Activated T-cell treated with anti-CD3 and anti-CD28 coated beads for 24 hours (primary cell): ENCODE measurements at places on chromosomes 1 and 21.
A peak's percentile ranks its signal among the peaks of the same experiment; 100 is the strongest.

GRCh38 chr1:78101514-78101913 is 55.7 kb downstream of the GIPC2 start:
- no peak for DNase-seq

DNA sequence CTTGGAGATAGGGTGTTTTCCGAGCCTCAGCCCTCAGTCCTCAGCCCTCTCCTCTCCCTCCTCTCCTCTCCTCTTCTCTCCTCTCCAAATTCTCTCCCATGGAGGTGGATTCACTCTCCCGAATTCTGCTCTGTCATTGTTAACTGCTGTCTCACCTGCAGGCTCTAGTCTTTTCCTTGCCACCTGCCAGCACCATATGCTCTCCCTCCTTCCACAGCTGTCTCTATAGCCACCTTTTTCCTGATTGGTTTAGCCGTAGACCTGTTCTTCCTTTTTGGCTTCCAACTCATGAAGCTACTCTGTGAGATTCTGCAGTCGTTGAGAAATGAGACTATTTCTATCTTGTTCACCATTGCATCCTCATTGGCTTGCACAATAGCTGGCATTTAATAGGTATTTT is 19.7 kb downstream of the COG2 start:
- DNase-seq: no peak

DNA sequence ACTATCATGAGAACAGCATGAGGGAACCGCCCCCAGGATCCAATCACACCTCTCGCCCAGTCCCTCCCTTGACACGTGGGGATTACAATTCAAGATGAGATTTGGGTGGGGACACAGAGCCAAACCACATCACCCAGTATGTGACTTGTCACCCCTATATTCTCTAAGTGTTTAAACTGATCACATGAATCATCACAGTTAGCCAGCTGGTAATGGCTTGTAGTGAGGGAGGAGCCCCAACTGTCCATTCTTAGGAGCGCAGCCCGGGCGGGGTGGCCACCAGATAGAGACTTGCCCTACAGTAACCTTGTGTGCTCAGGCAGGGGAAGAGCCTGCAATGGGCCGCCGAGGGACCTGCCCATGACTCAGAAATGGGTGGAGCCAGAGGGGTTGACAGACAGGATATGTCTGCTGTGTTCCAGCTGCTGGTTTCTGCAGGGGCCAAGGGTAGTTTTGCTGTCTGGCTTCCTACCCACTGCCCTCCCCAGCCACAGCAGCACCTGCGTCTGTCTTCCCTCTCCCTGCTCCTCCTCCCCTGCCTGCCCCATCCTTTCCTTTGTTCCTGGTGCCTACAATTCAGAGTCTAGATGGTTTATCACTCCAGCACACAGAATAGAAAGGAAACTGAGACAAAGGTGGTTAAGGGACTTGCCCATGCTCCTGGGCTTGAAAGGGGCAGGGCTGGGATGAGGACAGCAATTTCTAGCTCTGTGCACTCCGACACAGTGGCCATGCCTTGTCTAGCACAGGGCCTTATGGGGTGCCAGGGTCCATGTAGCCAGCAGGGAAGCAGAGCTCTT is 9.2 kb downstream of the ABCG1 start:
- DNase-seq: peak; percentile 86

DNA sequence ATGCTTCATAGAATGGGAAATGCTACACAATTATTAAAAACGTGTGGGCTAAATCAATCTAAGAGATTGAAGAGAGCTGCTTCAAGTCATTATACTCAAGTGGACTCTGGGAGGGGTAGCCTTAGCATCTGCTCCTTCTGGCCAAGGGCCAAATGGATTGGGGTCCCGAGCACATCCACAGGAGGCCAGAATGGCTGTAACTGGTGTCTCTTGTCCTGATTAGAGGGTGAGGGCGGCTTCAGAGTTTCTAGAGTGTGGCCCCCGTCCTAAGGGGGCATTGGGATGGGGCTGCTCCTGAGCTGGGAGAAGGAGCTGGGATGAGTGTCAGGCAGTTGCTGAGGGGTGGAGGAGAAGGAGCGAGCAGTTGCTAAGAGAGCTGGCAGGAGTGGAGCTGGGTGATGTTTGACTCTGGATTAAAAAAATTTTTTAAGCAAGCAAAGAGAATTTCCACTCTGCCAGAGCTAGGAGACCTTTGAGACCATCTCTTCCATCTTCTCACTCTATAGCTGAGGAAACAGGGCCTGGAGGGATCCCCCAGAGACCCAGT is 71.3 kb upstream of the TLR5 start:
- DNase-seq: no peak

DNA sequence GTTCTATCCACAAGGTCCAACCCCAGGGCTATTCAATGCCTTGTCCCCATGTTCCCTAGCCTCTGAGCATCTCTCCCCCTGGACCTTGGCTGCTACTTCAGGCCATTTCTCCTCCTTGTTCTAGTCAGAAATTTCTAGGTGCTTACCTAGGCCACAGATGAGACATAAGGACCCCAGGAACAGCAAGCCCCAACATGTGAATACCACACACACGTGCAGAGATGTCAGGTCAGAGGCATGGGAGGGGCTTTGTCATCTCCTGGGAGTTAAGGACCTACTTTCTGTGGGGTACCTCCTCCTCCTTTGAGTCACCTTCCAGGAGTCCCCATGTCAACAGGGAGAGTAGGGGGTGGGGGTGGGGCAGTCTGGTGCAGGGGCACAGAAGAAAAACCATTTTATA is 7.1 kb upstream of the RGS16 start:
- DNase-seq: no peak

DNA sequence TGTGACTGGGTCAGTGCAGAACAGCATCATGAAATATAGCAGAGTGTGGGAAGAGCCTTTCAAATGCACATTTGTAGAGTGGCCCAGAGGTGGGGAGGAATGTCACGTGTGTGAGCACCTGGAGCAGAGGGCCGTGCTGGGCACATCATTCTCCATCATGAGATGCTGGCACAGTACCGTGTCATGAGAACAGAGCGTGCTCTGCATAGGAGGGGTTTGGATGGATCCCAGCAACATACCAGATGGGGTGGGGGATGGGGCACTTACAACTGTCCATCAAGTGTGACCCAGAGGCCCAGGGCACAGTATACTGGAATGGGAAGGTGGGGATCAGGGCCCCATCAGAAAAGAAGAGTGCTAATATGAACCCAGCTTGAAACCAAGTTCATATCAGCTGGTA is 182.0 kb downstream of the LMX1A start:
- no peak for DNase-seq

GRCh38 chr1:17717594-17718535 is 37.3 kb upstream of the ACTL8 start:
- DNase-seq: no peak

- DNase-seq: no peak
Measured at GRCh38 chr1:40842207-40842606, 20.0 kb downstream of the CITED4 start.

DNA sequence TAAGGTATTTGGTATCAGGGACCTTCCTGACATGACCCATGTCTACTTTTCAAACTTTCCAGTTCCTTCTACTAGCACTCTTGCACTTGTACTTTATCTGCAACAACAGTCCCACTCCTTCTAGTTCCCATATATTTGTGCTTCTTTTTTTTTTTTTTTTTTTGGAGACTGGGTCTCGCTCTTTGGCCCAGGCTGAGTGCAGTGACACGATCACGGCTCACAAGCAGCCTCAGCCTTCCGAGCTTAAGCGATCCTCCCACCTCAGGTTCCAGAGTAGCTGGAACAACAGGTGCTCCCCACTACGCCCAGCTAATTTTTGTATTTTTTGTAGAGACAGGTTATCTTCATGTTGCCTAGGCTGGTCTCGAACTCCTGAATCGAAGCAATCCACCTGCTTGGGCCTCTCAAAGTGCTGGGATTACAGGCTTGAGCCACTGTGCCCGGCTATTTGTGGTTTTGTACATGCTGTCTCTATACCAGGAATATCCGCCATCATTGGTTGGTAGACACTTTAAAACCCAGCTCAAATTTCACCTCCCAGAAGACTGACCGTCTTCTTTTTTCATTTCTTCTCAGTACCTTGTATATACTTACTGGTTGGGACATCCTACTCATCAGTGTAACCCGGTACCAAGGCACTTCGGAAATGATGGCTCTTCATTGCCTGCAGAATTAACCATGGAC is 1.1 kb downstream of the ZMYM1 start:
- DNase-seq: no peak

DNA sequence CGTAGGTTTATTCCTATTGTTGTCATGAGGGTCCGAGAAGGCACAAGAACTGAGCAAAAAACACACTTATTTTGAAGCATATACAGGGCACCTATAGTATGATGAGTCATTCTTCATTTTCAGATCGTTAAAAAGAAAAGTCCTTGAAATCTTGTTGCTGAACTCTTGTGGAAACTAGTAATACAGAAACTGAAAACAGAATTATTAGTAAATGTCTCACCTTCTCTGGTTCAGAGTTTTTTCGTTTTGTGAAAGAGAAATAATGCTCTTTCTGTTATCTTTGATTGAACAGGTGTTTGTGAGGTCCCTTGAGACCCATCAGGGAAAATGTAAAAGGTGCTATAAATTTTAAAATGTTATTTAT is 102.0 kb upstream of the COA6 start:
- no peak for DNase-seq

DNA sequence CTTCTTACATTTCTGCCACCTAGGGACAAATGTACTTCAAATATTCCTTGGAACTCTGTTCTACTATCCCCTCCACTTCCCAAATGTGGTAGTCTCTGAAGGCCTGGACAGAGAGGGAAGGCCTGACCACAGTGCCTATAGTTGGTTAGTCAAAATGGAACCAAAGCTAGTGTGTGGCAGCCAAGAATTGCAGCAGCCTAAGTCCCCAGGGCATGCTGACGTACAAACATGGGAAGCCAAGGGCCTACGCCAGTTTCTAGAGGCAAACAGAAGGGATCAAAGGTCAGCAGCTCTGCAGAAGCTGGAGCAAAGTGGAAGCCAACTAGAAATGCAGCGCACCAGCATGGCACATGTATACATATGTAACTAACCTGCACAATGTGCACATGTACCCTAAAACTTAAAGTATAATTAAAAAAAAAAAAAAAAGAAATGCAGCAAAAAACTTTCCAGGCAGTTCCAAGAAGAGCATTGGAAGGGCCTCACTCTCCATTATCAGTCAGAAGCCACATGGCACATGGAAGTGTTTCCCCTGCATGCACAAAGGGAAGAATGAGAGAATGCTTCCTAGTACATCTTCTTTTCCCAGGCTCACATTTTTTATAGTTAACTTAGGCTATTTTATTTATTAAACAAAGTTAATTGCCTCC is 39.4 kb upstream of the GADD45A start:
- DNase-seq: no peak

GRCh38 chr1:169858467-169858866 is 35.2 kb downstream of the SCYL3 start:
- DNase-seq: no peak

GRCh38 chr1:193339401-193339800 is 153.0 kb upstream of the B3GALT2 start:
- DNase-seq: no peak

DNA sequence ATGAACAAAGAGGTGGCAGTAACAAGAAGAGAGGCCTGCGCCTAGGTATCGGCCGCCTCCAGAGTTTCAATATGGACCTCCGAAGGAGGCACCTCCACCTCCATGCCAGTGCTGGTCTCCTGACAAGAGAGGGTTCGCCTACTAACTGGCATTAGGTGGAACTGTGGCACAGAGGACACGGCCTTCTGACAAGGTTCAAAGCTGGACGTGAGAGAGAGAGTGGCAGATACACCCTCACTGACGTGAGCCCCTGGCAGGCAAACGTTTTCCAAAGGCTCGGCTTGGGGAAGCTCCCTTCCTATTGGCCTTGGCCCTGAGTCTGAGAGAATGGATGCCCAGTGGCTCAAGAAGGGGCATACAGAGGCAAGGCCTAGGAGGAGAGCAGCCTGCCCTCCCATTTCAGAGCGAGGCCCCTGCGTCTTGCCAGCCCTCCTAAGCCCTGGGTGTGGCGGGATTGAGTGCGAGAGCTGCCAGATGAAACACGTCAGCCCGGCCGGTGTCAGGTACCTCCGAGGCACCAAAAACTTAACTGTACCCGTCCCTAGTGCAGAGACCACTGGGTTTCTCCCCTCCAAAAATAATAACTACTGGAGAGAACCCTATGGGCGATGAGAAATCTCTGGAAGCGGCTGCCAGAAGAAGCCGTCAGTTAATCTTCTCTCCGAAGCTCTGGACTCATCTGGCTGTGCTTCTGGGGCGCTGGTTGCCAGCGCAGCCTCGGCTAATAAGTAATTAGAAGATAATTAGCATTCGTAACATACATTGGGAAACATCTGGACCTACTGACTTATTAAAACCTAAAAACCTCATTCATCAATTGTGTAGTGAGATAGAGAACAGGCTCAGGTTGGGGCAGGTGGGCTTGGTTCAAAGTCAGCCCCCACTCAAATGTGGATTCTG is 283.6 kb downstream of the NPHP4 start:
- no peak for DNase-seq

DNA sequence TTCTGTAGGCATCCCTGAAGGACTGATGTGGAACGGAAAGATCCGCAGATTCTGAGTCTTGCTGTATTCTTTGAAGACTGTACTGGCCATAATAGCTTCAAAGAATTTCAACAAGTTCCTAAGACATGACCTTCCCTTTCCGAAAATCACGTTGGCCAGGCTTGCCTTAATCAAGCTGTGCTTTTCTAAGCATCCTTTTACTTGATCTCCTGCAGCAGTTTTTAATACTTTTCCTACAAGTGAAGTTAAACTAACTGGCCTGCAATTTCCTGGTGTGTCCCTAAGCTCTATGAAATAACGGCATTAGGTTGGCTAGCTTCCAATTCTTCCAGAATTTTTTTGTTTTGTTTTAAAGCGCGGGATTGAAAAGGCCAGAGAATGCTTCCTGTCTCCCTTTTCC is 40.3 kb downstream of the SPAG17 start:
- no peak for DNase-seq

DNA sequence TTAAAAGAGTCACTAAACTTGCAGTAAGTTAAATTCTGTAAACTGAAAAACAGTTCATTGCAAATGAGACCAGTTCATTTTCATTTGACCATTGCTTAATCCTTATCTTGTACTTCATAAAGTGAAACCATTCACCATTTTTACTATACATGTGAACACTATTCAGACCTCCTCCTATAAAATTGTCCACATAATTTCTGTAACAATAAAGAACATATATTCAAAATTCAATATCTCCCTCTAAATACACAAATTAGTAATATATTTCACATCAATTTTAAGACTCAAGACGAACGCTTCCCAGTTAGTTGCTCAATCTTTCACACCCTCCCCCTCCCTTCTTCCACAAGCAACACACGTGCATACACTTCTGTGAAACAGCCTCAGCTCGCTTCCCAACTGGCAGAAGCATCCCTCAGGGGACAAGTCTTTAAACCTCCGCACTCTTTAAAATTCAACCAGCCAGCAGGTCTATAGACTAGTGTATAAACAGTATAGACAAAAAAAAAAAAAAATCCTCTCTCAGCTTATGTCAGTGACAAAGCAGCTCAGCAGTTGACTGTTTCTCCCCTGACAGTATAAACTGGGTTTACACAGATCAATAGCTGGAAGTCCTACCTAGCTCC is 99.6 kb downstream of the DENND1B start:
- no peak for DNase-seq

GRCh38 chr1:157626099-157626498 is 28.2 kb upstream of the FCRL4 start:
- DNase-seq: no peak

- DNase-seq: no peak
Measured at GRCh38 chr1:101645810-101646209, 350.9 kb downstream of the OLFM3 start.
